Esophagus squamous epithelium (tissue), 5 donors: ENCODE measurements at places on chromosomes 6 and 20. TPM values are rescaled to one million over a fixed set of nuclear protein-coding genes. Genes with fewer than 3 reads are reported as not detected.

GRCh38 chr6:149231778-149232177, 85.7 kb upstream of the TAB2 start:
- peaks cover 43% of the 10 kb centered on the region for H3K4me1 ChIP-seq
- no peaks in the 10 kb centered on the region for H3K27me3 ChIP-seq
- no peak for DNase-seq
- no peaks in the 10 kb centered on the region for H3K36me3 ChIP-seq

GRCh38 chr20:56945057-56945456, 316.0 kb downstream of the TFAP2C start:
- DNase-seq, result no peak
- H3K4me1 ChIP-seq, result no peaks in the 10 kb centered on the region
- no peak overlapping the region for H3K4me3 ChIP-seq

- H3K4me1 ChIP-seq, result no peaks in the 10 kb centered on the region
- H3K27ac ChIP-seq, result no peak overlapping the region
- H3K36me3 ChIP-seq, result peaks cover 31% of the 10 kb centered on the region
- no peaks in the 10 kb centered on the region for H3K27me3 ChIP-seq
- H3K4me3 ChIP-seq, result no peak overlapping the region
- no peak for DNase-seq
These were observed 54.8 kb upstream of the SCGN start for GRCh38 chr6:25596928-25597818.

- no peak overlapping the region for H3K4me3 ChIP-seq
- no peaks in the 10 kb centered on the region for H3K36me3 ChIP-seq
- H3K27me3 ChIP-seq, result no peaks in the 10 kb centered on the region
- H3K4me1 ChIP-seq, result peaks cover under 1% of the 10 kb centered on the region
- H3K27ac ChIP-seq, result no peak overlapping the region
These were observed 267.9 kb downstream of the COL12A1 start for GRCh38 chr6:74937936-74938335.

- H3K27me3 ChIP-seq, result no peaks in the 10 kb centered on the region
- H3K36me3 ChIP-seq, result no peaks in the 10 kb centered on the region
- DNase-seq, result no peak
- no peak overlapping the region for H3K27ac ChIP-seq
These were observed 551.7 kb upstream of the GJE1 start for GRCh38 chr6:141580988-141581552.

DNA sequence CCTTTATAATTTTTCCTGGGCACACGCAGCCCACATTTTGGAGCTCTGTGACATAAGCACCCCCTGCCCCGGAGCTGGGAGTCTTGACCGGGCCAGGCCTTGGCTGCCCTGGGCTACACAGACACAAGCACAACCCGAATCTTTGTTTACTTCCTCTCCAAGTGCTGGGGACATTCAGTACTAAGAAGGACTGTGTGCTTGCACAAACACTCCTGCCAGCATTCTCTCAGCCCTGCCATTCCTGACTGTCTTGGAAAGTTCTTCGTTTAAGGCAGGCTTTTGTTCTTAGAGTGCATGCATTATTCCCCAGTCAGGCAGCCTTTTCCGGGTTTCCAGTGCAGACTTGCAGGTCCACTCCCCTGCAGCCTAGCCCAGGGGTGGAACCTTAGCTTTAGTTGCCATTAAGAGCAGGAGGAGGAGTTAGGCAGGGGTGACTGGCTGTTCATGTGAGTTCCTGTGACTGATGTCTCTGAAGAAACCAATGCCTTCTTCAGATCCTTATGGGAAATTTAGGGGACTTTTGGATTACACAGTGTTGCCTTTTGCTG, 28.6 kb downstream of the FOXO3 start:
- H3K4me1 ChIP-seq, result peaks cover 98% of the 10 kb centered on the region
- no peaks in the 10 kb centered on the region for H3K27me3 ChIP-seq
- no peaks in the 10 kb centered on the region for H3K36me3 ChIP-seq

DNA sequence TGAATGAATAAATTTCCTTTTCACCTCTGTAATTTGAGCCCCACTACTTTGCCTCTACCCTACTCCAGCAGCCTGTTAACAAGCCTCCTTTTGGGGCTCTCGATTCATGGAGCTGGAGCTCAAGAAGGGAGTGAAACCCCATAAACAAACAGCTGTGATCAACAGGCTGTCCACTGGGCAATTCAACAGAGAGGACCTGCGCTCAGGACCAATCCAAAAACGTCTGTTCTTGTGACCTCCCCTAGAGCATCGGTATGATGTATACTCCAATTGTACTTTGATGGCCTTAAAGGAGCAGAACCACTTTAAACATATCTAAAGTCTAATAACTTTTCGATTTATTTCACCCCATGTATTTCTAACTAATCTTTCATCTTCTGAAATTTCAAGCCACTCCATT, 37.4 kb downstream of the HIVEP2 start:
- H3K27ac ChIP-seq, result no peak overlapping the region
- no peak overlapping the region for H3K4me3 ChIP-seq
- no peak for DNase-seq
- H3K4me1 ChIP-seq, result no peaks in the 10 kb centered on the region
- H3K36me3 ChIP-seq, result no peaks in the 10 kb centered on the region

GRCh38 chr6:41682497-41683272, 44.4 kb downstream of the MDFI start:
- DNase-seq, result no peak
- H3K36me3 ChIP-seq, result peaks cover 38% of the 10 kb centered on the region
- H3K4me1 ChIP-seq, result peaks cover 8% of the 10 kb centered on the region
- peak overlapping the region; percentile 60 for H3K27ac ChIP-seq
- no peaks in the 10 kb centered on the region for H3K27me3 ChIP-seq

- no peaks in the 10 kb centered on the region for H3K36me3 ChIP-seq
- no peak overlapping the region for H3K4me3 ChIP-seq
- no peak for DNase-seq
- no peaks in the 10 kb centered on the region for H3K27me3 ChIP-seq
These were observed 138.0 kb downstream of the MAP3K7 start for GRCh38 chr6:90448836-90449235.

- no peaks in the 10 kb centered on the region for H3K36me3 ChIP-seq
- H3K4me1 ChIP-seq, result peaks cover 41% of the 10 kb centered on the region
- no peak for DNase-seq
- H3K27ac ChIP-seq, result no peak overlapping the region
These were observed 1.7 kb downstream of the CABLES2 start for GRCh38 chr20:62405108-62405980.

DNA sequence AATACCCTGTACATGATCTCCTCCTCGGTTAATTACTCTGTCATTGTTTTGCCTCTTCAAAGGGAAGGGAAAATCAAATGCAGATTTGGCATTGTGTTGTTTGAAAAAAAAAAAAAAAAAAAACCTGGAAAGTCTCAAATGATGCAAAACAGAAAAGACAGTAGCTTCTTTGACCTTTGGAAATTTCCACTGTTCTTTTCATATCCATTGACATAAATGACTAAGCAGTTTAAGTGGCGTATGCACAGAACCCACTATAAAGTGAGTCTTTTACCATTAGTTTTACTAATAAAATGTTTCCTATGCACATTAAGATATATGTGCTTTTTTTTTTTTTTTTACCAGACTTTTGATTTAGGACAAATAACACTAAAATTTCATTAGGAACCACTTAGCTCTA, 704.3 kb downstream of the TFAP2A start:
- H3K36me3 ChIP-seq, result no peaks in the 10 kb centered on the region
- H3K27me3 ChIP-seq, result no peaks in the 10 kb centered on the region
- DNase-seq, result no peak
- H3K4me1 ChIP-seq, result no peaks in the 10 kb centered on the region
- H3K27ac ChIP-seq, result no peak overlapping the region
- no peak overlapping the region for H3K4me3 ChIP-seq

- no peak for DNase-seq
- no peaks in the 10 kb centered on the region for H3K36me3 ChIP-seq
- H3K4me1 ChIP-seq, result no peaks in the 10 kb centered on the region
- H3K27ac ChIP-seq, result no peak overlapping the region
These were observed 37.6 kb downstream of the NR2E1 start for GRCh38 chr6:108203189-108204112.

DNA sequence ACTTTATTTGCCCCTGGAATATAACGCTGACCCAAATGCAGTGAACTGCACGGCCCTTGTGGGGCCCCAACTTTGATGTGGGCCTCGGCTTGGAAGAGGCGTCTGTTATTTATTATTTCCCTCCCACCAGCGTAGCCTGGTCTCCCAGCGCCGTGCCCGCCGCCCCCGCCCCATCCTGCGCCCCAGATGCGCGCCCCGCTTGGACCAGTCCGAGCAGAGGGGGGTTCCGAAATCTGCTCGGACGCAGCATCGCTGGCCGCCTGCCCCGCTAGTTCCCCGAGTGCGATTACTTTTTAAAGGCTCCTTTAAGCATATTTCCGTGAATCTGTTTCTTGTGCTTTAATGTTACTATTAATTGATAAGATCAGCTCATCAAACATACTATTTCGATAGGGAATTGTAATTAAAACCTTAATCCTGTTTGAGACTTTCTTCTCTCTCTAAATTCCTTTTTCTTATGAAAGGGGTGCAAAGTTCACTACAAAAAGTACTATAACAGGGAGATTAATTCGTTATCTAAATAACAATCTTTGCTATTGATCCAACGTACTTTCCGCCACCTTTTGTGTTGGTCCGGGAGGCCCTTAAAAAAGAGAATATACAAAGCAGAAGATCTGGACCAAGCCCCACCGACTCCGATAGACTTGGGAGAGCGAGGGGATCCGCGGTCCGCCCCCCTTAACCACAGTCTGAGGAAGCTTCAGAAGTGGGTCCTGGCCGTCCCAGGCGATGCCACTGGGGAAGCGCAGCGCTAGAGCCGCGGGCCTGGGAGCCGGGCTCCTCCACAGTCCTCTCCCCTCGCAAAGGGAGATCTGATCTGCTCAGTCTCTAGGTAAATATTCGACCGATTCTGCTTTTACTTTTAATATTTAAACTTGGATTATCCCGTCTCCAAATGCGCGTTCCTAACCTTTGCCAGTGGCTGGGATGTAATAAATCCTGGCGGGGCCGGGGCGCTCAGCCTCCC, 10.2 kb downstream of the POU3F2 start:
- H3K4me1 ChIP-seq, result peaks cover 23% of the 10 kb centered on the region
- DNase-seq, result no peak
- no peaks in the 10 kb centered on the region for H3K36me3 ChIP-seq
- H3K27me3 ChIP-seq, result peaks cover 64% of the 10 kb centered on the region
- peak overlapping the region; percentile 57 for H3K4me3 ChIP-seq

DNA sequence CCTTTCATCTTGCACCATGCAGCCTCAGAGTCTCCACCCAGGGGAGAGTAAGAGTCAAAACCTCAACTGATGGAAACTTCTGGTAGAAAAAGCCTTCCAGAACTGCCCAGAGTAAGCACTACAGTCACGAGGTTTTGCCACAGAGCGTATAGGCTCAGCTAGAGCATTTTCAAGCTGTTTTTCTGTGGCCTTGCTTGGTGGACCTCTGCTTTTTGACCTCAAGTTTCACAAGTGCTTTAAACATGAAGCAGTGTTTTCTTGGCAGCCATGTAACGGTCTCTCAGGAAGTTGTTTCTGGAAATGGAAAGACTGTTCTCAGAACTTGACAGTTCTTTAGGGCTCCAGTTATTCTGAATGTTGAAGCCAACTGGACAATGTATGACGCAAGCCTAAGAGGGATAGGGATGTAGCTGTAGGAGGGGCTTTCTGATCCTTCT, 146.5 kb downstream of the ZDHHC14 start:
- H3K4me1 ChIP-seq, result no peaks in the 10 kb centered on the region
- no peak overlapping the region for H3K4me3 ChIP-seq
- no peak for DNase-seq
- no peaks in the 10 kb centered on the region for H3K36me3 ChIP-seq

GRCh38 chr20:17669306-17669931, 12.6 kb downstream of the RRBP1 start:
- no peak for DNase-seq
- no peak overlapping the region for H3K4me3 ChIP-seq
- H3K27ac ChIP-seq, result no peak overlapping the region
- peaks cover 6% of the 10 kb centered on the region for H3K4me1 ChIP-seq
- no peaks in the 10 kb centered on the region for H3K27me3 ChIP-seq
- H3K36me3 ChIP-seq, result no peaks in the 10 kb centered on the region

- H3K4me3 ChIP-seq, result no peak overlapping the region
- DNase-seq, result no peak
- H3K27me3 ChIP-seq, result peaks cover 54% of the 10 kb centered on the region
- H3K4me1 ChIP-seq, result no peaks in the 10 kb centered on the region
- no peaks in the 10 kb centered on the region for H3K36me3 ChIP-seq
These were observed 28.6 kb downstream of the GPX5 start for GRCh38 chr6:28553986-28554881.

GRCh38 chr6:14721103-14721758, 524.6 kb upstream of the JARID2 start:
- peak overlapping the region; percentile 17 for H3K27ac ChIP-seq
- no peak overlapping the region for H3K4me3 ChIP-seq
- H3K27me3 ChIP-seq, result no peaks in the 10 kb centered on the region

- H3K4me1 ChIP-seq, result no peaks in the 10 kb centered on the region
- H3K4me3 ChIP-seq, result no peak overlapping the region
- H3K27me3 ChIP-seq, result no peaks in the 10 kb centered on the region
- DNase-seq, result no peak
- no peaks in the 10 kb centered on the region for H3K36me3 ChIP-seq
These were observed 142.8 kb downstream of the CLIC5 start for GRCh38 chr6:45872827-45873365.

DNA sequence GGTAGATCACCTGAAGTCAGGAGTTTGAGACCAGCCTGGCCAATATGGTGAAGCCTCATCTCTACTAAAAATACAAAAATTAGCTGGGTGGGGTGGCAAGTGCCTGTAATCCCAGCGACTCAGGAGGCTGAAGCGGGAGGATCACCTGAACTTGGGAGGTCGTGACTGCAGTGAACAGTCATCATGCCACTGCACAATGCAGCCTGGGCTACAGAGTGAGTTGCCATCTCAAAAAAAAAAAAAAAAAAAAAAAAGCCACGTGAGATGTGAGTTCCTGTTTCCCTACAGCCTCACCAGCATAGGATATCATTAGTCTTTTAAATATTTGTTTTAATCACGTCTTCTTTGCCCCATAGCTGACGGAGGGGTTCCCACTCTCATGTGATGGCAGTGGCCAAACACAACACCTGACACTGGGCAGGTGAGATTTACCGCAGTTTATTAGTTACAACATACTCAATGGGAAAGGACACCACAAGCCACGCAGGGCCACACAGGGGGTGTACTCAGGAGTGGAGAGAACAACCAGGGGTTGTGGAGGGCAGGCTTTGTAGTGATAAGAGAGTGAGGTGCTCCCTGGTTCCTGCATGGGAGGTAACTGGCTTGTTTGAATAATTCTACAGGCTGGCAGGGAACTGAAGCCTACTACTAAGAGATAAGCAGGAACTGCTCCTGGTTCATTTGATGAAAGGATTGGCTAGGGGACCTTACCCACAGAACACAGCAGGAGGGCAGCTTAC, 4.6 kb upstream of the LZTS3 start:
- peaks cover 3% of the 10 kb centered on the region for H3K4me1 ChIP-seq
- H3K27ac ChIP-seq, result no peak overlapping the region
- H3K4me3 ChIP-seq, result no peak overlapping the region

The MAD2L1BP gene
- 14.4 TPM for total RNA-seq

The BCAS1 gene
- 9.3 TPM for total RNA-seq

The CDH26 gene
- 2.5 TPM for total RNA-seq

The GFRAL gene
- total RNA-seq, result not detected

The HLA-DRB5 gene
- total RNA-seq, result 7.7 TPM

The LY6G6C gene
- 1.3 TPM for total RNA-seq

The DNAAF9 gene
- total RNA-seq, result 14.5 TPM

The BTN1A1 gene
- total RNA-seq, result not detected

The EDN3 gene
- 65.2 TPM for total RNA-seq

The RRAGD gene
- 28.0 TPM for total RNA-seq

The TAGAP gene
- total RNA-seq, result 3.6 TPM

The MOCS3 gene
- total RNA-seq, result 5.2 TPM
